Pancreas (tissue), 10 donors: ENCODE measurements at places on chromosomes 11 and 22.
A peak's percentile ranks its signal among the peaks of the same experiment; 100 is the strongest.

- no peak for DNase-seq
Measured at GRCh38 chr11:127205688-127206217, 205.2 kb upstream of the KIRREL3 start.

DNA sequence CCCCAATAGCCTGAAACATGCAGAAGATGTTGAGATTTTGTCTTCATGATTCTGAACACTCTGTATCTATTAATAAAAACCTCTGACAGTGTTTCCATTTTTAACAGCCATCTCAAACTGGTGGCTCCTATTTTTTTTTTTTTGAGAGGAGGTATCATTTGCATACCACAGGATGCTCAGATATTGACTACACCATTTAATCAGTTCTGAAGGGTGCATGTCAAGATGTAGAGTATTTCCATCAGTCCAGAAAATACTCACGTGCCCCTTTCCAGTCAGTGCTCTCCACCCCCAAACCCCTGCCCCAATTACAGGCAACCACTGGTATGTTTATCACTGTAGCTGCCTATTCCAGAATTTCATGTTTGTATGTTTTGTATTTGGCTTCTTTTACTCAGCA is 85.3 kb upstream of the SORL1-AS1 start:
- DNase-seq, result no peak

DNA sequence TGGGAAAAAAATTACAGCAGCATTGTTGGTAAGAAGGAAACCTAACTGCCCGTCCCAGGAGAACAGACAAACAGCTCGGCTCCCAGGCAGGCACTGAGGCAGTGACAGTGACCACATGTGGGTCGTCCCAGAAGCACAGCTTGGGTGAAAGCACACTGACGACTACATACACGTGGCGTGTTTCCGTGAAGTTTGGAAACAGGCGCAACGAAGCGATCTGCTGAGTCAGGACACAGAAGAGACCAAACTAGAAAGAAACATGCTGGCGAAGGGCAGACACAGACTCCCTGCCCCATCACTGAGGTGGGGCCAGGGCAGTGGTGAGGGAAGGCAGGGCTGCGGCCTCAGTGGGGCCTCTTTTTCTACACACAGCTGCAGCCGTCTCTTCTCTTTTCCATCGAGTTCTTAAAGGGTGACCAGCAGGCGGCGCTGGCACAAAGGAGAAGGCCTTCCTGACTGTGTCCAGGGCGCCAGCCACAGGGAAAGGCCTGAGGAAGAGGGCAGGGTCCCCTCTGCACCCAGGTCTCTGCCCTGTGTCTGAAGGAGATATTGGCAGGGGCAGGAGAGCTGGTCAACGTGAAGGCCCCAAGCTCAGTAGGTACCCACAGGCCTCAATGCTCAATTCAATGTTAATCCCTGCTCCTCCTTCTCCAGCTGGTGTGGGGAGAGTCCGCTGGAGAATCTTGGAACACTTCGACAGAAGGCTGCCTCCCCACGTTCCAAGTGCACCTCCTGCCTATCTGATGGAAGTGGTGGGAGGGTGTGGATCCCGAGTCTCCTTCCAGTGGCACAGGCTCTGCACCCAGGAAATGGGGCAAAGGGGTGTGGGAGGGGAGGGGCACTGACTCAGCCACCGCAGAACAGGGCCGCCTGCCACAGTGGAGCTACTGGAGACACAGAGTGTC is 19.9 kb downstream of the CARS1 start:
- DNase-seq, result peak; percentile 56

GRCh38 chr11:9619004-9619403 is 44.9 kb upstream of the SWAP70 start:
- DNase-seq, result no peak

DNA sequence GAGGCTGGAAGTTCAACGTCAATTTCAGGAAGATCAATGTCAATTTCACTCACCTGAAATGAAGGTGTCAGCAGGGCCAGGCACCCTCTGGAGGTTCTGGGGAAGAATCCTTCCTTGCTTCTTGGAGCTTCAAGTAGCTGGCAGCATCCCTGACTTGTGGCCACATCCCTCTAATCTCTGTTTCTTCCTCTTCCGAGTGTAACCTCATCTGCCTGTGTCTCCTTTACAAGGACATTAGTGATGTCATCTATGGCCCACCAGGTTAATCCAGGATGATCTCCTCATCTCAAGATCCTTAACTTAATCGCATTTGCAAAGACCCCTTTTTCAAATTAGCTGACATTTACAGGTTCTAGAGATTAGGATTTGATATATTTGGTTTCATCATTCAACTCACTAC is 240.8 kb upstream of the MTNR1B start:
- no peak for DNase-seq

GRCh38 chr11:33877038-33877437 is 14.8 kb downstream of the LMO2 start:
- DNase-seq, result no peak

- no peak for DNase-seq
Measured at GRCh38 chr11:79973721-79974617, 533.1 kb upstream of the TENM4 start.

GRCh38 chr11:90476442-90477007 is 253.7 kb upstream of the CHORDC1 start:
- peak; percentile 51 for DNase-seq

- DNase-seq, result no peak
Measured at GRCh38 chr11:132257871-132258270, 887.5 kb downstream of the NTM start.

- no peak for DNase-seq
Measured at GRCh38 chr11:19946681-19947080, 213.6 kb downstream of the DBX1 start.

DNA sequence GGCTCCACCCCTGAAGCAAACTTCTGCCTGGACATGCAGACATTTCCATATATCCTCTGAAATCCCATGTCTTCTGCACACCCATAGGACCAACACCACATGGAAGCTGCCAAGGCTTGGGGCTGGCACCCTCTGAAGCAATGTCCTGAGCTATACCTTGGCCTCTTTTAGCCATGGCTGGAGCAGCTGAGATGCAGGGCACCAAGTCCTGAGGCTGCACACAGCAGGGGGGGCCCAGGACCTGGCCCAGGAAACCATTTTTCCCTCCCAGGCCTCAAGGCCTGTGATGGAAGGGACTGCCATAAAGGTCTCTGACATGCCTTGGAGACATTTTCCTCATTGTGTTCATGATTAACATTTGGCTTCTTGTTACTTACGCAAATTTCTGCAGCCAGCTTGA is 34.5 kb downstream of the SYT9 start:
- no peak for DNase-seq

- peak; percentile 80 for DNase-seq
Measured at GRCh38 chr11:120108154-120108784, 29.6 kb downstream of the TRIM29 start.

- no peak for DNase-seq
Measured at GRCh38 chr22:47818496-47818895, 1056.0 kb downstream of the TBC1D22A start.

DNA sequence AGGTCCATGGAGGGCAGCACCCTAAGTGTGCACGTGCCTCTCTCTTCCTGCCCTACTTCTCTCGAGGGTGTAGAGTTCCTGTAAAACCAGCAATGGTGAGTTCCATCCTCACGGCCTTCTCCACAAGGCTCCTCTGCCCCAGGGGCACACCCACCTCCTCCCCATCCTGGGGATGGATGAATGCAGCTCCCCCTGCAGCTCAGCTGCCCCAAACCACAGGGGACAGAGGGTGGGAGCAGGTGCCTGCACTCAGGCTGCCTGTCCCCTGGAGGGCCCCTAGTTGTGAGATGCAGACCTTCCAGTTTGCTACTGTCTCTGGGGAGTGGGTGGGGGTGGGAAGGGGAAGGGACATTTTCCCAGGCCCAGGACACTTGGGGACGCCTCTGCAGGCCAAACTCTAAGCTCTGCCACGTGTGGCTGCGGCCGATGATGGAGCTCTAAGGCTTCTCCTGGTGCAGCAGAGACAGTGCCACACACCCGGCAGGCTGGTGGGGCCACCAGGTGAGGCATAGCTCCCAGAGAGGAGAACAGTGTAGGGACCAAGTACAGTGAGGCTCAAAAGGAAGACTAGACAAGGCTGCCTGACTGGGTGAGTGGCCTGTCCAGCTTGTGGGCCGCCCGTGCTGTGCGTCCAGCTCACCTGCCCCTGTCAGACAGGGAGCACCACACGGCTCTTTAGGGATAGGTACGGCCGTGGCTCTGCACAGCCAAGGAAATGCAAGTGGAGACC is 540.9 kb downstream of the TBC1D22A start:
- DNase-seq, result no peak

- DNase-seq, result no peak
Measured at GRCh38 chr11:119491753-119492510, 69.0 kb upstream of the THY1 start.

DNA sequence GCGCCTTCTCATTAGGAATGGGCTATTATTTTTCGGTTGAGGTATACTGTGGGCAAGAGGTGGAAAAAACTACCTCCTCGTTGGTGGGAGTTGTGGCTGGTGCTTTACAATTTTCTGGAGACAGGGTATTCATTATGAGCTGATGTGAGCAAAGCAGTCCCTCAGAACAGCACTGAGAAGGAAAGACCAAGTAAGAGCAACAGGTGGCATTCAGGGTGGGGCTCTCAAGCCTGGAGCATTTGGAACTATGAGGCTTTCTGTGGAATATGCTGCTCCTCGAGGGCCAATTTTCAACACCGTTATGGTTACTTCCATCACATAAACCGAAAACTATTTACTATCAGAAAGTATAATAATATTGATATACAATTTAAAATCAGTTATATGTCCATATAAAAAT is 3.7 kb downstream of the SNX19 start:
- DNase-seq, result no peak

DNA sequence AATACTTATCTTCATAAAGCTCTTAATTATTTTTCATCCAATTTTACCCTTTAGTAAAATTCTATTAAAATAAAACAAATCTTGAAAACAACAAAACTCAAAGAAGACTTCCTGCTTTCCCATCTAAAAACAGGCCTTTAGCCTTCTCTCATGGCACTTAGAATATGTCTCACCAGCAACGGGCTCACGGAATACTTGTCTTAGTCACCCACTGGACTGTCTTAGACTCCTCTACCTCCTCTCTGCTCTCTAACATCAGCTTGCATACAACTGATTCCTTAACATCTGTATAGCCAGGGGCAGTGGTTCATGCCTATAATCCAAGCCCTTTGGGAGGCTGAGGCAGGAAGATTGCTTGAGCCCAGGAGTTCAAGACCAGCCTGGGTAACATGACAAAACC is 13.7 kb downstream of the HPS5 start:
- DNase-seq, result no peak

DNA sequence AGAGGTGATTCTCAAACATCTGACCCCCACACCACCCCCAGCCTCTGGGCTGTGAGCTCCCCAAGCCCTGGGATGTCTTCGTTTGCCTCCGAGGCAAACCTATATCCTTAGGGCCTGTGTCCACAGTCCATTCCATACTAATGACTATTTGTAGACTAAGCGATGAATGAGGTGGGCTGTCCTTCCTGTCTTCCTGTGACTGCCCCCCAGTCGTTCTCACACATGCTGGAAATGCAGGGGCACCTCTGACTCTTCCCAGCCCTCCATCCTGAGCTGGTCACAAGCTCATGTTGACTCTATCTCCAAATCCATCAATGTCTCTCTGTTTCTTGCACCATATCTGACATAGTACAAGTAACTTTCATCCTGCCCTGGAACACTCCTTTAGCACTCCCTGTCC is 4.8 kb downstream of the ATG16L2 start:
- no peak for DNase-seq

DNA sequence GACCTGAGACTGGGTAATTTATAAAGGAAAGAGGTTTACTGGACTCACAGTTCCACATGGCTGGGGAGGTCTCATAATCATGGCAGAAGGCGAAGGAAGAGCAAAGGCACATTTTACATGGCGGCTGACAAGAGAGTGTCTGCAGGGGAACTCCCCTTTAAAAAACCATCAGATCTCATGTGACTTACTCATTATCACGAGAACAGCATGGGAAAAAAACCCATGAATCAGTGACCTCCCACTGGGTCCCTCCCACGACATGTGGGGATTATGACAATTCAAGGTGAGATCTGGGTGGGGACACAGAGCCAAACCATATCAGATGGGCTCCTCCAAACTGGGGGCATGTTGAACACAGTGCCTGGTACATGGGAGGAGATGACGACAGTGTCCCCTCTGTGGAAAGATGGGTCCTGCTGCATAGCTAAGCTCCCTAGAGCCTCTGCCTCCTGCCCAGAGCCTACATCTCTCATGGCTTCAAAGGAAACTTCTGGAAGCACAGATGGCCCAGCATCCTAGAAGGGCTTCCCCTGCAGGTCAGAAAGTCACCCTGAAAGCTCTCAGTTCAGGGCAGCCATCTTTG is 46.1 kb downstream of the MYEOV start:
- no peak for DNase-seq

DNA sequence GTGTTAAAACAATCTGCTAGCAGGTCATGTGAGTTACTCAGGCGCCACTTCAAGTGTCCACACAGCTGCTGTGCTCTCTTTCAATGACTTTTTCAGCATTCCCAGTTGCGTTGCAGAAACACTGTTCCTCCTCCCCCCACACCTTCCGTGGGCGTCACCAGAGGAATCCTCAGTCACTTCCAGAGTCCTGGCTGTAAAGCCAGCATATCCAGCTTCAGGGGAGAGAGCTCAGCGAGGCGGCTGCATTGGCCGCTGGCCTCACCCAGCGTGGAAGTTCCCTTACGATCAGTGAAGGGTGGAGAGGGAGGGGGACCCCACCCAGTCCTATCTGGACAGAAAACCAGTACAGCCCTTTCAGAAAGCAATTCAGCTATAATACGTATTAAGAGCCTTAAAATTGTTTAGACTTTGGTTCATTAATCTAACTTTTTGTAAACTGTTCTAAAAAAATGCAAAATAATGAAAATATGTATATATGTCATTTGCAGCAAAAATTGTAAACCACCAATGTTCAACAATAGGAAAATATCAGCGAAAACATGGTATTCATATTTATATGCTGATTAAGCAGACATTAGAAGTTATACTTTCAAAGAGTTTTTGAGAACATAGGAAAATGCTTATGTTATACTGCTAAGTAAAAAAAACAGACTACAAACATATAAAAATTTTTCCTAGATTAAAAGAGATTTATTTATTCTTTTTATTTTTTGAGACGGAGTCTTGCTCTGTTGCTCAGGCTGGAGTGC is 2.8 kb upstream of the ANO9 start:
- no peak for DNase-seq

GRCh38 chr11:85348945-85349344 is 278.2 kb downstream of the DLG2 start:
- DNase-seq, result no peak

DNA sequence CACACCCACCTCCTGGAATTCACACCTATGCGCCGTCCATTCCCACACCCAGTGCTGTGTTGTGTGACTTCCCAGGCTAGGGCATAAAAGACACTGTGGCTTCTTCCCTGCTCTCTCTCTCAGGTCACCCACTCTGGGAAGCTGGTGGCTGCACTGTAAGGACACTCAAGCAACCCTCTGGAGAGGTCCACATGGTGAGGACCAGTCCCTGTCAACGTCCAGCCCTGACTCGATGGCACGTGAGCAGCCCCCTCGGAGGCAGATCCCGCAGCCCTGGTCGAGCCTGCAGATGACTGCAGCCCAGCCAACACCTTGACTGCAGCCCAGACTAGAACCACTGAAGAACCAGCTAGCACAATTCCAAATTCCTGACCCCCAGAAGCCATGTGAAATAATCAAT is 16.2 kb downstream of the CBX7 start:
- DNase-seq, result no peak

- DNase-seq, result no peak
Measured at GRCh38 chr11:2790568-2790921, 90.8 kb upstream of the KCNQ1OT1 start.
